ENCODE measurements at places on chromosomes 5 and 9.

DNA sequence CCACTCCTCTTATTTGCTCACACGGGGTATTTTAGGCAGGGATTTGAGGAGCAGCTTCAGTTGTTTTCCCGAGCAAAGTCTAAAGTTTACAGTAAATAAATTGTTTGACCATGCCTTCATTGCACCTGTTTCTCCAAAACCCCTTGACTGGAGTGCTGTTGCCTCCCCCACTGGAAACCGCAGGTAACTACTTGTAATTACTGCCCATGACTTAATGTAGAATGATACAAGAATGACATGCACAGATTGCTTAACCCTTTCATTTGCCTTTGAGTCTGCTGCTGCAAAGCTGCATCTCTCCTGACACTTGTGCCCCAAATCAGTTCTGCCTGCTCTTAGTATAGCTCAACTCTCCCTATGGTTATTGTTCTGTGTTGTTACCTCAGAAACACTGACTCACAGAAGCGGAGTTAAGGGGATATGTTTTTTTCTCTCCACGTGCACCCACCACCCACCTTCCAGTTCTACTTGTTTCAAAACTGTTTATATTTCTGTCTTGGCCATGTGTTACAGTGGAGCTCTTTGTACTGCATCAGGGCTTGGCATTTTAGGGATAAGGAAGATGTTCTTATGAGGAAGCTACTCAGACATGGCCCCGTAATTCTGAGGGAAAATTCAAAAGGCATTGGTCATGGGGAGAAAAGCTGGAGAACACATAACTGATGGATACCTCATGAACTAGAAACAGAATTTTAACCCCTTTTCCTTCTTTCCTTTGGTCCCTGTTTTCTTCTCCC is 2.3 kb downstream of the ADRB2 start:
- no peak for DNase-seq

DNA sequence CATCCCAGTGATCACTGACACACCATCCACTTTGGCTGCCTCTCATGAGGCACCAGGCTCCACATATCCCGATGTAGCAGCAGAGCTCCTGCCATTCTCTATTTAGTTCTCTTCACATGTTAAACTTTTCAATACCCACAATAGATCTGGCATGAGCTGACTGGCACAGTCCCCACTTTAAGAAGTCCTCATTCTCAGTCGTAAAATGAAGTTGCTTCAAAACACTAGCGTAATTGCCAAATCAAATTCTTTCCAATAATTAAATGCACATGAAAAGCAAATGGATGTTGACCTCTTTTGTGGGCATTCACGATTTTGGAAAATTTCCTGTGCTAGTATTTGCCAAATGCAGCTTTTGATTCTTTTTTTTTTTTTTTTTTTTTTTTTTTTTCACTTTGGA is 32.4 kb downstream of the HAPLN1 start:
- no peak for DNase-seq

- no peak for DNase-seq
These were observed 695 bp upstream of the ANXA6 start for GRCh38 chr5:151158287-151158661.

- DNase-seq, result no peak
These were observed 22.6 kb upstream of the ASPN start for GRCh38 chr9:92504881-92505280.

DNA sequence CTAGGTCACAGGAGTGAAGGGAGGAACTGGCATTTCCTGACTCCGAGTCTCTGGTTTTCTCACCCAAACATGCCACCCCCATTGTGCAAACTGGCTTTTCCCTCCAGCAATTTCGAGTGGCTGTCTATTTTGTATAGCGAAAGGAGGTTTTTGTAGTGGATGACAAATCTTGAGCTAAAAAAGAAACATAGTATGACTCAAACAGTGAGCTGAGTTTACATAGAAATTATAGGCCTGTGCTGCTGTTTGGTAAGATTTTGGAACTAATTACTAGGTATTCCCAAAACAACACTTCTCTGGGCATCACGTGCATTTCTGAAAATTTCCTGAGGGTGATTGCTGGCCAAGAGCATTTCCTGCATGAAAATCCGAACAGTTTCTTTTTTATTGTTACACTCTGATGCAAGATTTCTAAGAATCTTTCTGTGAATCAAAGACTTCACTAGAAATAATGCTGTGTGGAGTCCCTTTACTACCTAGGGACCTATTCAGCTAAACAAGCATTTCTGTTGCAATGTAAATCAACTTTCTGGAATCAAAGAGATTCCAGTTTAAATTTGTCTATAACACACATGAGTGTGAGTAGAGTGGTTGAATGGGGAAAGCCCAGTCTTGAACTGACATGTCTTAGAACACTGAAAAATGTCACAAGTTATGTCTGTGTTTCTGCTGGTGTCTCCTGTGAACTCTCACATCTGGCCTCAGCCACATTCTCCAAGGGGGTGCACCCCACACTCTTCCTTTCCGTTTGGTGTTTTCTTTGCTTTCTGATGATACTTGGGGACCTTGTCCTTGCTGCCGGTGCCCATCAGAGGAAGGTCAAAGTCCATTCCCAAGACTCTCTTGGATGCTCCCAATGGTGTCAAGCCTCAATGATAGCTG is 33.3 kb upstream of the DAPK1 start:
- no peak for DNase-seq

GRCh38 chr9:31839273-31839672 is 545.2 kb upstream of the ACO1 start:
- no peak for DNase-seq

DNA sequence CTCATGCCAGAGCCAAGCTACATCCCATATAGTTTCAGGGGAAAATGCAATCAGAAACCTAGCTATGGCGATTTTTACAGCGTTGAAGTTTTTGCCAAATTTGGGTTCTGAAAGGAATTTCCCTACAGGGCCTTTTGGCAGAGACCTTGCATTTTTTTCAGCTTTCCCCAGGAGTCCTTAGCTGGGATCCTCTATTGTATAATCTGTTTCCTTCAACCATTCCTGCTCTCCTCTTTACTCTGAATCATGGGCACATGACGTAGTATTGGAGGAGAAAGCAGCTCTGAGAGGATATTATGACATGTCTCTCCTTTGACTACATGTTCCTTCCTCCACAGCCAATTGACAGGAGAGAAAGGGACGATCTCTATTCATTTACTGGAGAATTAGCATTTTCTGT is 118.5 kb upstream of the ERCC6L2 start:
- no peak for DNase-seq

DNA sequence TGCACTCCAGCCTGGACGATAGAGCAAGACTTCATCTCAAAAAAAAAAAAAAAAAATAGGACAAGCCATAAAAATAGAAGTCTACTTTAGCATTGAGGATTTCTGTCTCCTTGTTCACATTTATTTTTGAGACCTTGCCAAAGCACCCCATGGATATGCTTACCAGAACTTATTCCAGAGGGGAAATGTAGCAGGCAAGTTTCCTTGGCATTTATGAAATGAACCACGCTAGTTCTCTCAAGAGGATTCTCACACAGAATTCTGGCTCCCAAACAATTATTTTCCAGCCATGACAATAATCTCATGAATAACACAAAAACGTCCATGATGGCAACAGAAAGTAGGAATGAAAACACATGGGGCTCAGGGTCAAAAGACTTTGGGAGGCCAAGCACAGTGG is 23.4 kb upstream of the GPX8 start:
- DNase-seq, result no peak

DNA sequence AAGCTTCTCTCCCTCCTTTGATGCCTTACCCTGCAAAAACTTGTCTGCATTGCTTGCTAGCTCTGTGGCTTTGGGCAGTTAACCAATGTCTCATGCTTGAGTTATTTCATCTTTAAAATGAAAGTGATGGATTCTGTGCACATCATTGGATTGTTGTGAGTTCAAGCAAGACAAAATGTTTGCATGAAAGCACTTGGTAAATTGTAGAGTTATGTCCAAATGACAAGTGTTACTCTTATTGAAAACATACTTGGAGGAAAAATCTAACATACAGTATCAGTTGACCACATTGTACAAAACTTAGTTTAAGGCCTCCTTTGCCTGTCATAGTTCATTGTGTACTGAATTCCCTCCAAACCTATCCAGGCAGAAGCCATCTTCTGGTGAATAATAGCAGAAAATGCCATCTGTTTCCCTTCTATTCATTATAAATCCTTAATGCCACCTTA is 30.0 kb downstream of the TGFBR1 start:
- DNase-seq, result no peak
